ENCODE measurements at places on chromosomes 2 and 18. TPM values are rescaled to one million over a fixed set of nuclear protein-coding genes. Genes with fewer than 3 reads are reported as not detected.

DNA sequence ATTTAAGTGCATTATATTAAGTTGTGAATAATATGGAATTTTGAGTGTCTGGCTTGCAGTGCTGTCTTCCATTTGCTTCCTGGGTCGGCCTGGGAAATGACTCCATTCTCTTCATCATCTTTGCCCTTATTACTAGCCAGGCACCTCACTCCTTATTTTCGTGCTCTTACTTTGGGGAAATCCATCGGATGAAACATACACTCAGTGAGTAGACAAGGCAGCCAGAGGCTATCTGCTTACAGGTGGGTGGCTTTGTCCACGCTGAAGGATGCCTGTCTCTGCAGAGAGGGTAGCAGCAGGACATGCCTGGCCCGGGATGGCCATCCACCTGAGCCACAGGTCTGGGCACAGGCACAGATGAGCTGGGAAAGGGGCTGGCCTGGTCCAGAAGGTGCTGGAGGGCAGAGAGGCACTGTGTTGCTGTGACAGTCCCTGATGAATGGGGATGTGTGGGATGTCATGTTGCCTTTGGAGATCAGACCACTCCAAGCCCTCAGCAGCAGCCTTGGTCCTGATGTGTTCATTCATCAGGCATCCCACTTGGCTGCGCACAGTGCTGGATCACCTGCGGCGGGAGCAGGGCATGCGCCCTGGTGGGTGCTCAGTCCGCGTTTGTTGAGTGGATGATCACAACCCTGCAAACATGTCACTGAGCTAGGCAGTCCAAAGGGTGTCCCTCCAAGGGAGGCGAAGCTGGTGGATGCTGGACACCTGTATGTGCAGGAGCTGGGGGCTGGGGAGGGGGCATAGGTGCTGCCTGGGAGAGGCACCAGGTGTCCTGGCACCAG lies 236.0 kb downstream of the LDLRAD4 start:
- DNase-seq = no peak

GRCh38 chr2:229126066-229126465 lies 145.0 kb downstream of the PID1 start:
- no peak for DNase-seq

- no peak for DNase-seq
Observed at GRCh38 chr2:50606860-50607259, 425.1 kb downstream of the NRXN1 start.

DNA sequence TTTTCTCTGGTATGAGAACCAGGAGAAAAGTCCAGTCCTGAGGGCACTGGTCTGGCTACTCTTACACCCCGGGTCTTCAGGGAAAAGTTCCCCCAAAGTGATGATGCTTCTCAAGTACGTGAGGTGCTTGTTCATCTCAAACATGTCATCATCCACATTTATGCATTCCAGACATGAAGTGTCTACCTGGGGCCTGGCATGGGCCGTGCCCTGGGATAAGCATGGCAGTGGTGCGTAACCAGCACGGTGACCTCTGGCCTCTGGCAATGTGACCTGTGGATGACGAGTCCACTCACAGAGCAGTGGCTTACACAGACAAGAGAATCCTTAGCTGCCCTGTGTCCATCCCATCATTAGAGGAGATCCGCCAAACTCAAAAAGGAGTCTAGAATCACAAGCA lies 74.8 kb upstream of the LGALSL start:
- no peak for DNase-seq

- no peak for DNase-seq
Observed at GRCh38 chr2:196217116-196217515, 45.7 kb upstream of the STK17B start.

DNA sequence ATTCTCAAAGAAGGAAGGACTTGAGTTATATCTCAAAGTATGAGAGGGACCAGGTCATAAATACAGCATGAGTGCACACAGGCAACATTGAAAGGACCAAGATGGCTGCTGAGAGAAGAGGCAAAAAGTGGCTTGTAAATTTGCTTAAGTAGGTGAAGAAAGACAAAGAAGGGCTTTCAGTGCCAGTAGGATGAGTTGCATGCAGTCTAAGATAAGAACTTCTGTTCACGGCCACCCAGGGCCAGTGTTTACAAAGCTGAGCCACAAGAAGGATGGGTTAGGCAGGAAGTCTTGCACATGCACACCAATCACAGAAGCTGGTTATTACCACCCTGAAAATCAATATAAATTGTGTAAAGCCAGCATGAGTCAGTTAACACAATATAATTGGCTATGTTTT lies 3.1 kb upstream of the ABCB11 start:
- peak; percentile 91 for DNase-seq

Gene NGEF
- total RNA-seq = 1.3 TPM
